ENCODE measurements at places on chromosomes 3 and 15.

GRCh38 chr3:113086560-113087461 is 96.0 kb downstream of the GTPBP8 start:
- DNase-seq = no peak

DNA sequence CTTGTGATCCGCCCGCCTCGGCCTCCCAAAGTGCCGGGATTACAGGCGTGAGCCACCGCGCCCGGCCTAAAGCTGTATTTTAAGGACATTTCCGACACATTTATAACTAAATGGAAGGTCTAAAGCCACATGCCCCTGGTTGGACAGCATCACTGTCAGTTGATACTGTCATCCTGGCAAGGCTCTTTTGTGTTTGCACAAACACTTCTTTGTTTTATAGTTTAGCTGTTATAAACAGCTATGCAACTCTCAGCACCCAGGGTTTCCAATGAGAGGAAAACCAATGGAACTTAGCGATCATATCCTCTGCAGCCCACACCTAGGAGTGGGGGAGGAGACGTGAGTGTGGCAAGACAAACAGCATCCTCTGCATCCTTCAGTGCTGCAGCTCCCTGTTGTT is 19.7 kb downstream of the NIPA1 start:
- DNase-seq = no peak

DNA sequence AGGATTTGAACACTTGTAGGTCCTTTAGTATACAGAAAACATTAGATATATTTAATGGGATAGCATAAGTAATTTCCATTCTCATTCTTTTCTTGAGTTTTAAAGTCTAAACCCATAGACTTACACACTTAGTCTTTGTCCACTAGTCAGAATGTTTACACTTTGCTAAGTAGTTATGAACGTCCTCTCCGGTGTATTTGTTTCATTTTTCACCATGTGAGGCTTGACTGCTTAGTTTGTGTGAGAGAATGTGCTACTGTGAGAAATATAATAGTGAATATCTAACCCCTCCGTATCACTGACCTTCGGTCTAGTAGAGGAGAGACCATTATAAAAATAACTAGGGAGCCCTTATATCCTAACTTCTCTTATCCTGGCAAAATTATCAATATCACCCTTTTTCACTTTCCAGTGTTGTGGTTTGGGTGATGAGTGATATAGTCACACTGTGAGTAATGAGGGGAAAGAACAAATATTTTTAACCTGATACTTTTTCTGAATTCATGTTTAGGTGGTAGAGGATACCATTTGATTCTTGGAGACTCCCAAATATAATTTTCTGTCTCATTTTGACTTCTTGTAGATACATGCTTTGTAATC is 122.4 kb downstream of the UBE2E2 start:
- no peak for DNase-seq

GRCh38 chr3:155871746-155872158 is 1.3 kb downstream of the GMPS start:
- DNase-seq = no peak

GRCh38 chr3:190399677-190400076 is 11.7 kb downstream of the CLDN16 start:
- no peak for DNase-seq

DNA sequence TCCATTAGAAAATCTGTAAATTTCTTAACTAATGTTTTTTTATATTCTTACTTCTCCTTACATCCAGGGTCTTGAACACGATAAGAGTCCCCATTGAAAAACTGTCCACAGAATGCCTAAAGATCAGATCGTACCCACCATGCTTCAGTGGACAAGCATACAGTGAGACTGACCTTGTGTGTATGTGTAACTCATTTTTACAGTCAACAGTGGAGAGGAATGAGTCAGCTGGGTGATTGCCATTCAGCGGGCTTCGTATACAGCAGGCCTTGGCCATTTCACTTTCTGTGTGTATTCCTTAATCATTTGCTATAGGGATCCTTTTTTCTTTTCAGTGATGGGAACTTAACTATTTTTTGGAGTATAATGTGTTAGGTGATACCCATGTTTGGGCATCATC is 10.6 kb downstream of the PARP14 start:
- no peak for DNase-seq

DNA sequence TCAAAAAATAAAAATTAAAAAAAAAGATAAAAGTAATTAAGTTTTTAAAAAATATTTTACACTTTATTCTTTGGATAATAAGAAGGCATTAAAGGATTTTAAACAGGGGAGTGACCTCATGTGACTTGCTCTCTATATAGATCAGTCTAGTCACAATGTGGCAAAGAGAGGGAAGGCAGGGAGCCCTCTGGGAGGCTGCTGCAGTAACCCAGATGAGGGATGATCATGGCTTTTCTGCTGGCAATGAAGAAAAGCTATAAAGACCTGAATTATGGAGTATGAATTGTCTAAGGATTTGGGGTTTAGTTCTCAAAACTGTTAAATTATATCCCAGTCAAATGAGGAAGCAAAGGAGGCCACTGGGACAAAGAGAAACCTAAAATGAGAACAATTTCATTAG is 58.1 kb downstream of the SUMF1 start:
- no peak for DNase-seq

GRCh38 chr3:188941103-188941502 is 230.7 kb upstream of the TPRG1 start:
- DNase-seq = no peak

GRCh38 chr15:90782442-90782841 is 65.3 kb downstream of the BLM start:
- no peak for DNase-seq

- no peak for DNase-seq
Measured at GRCh38 chr3:152121270-152121636, 147.5 kb upstream of the MBNL1 start.

DNA sequence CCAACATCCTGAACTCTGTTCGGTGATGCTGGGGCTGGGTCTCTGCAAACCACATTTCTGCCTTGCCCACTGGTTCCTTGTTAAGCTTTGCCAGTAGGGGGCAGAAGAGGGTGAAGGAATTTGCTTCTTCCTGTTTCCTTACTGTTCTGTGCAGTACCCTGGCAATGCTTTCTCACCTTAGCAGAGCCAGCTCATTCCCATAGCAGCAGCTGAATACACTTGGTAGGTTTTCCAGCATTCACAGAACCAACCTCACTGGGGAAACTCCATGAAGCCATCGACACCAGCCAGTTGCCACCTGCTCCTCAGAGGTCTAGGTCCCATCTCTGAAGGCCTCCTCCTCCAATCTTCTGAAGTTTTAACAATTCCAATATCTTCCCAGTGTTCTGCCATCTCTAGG is 308.4 kb downstream of the PDCD6IP start:
- no peak for DNase-seq

DNA sequence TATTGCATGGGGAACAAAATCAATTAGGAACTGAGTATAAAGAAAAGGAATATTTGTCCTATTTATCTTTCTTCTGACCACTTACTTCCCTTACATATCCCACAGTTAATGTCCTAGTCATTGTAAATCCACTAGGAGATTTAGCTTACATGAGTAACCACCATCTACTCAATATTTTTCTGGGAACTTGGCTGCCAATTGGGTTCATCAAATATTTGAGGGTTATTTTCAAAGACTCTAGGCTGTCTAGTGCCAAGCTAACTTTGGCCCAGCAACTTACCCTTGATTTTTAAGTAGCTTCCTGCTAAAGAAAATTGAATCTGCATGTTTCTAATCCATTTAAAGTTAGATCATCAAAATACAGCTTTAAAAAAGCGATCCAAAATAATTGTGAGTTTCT is 362.5 kb upstream of the EPHA3 start:
- no peak for DNase-seq

DNA sequence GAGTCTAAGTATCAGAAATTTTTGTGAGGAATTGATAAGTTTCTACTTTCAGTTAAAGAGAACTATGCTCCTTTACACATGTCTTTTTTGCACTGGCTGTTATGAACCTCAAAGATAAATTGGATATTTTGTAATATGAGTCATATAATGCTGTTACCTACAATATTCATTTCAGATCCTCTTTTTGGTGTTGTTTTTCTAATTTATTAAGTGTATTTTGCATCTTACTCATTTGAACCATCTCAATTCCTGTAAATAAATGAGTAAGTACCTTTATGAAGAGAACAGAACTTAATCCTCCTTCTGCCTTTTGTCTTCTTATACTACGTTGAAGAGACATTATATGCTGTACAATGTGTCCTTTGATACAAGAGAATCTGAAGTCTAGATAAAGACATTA is 74.4 kb downstream of the ZIC1 start:
- DNase-seq = no peak

GRCh38 chr3:156633335-156633734 is 41.1 kb upstream of the TIPARP start:
- DNase-seq = no peak

DNA sequence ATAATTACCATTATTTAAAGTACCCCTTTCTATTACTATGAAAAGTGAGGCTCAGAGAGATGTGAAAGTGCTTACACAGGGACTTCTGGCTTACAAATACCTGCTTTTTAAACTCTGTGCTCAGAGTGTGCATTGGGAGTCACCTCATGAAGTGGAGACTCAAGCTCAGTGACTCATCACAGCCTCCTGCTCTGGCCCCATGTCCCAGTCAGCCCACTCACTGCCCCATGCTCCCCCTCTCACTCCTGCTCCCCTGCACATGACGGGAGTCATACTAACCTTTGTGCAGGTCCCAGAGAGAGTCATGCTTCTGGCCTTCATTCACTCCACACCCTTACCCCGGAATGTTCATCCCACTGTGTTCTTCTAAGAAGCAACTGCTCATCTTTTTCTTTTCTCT is 20.2 kb downstream of the CCR1 start:
- DNase-seq = no peak

GRCh38 chr15:67967871-67968431 is 86.2 kb upstream of the PIAS1 start:
- no peak for DNase-seq

GRCh38 chr3:14031271-14031670 is 93.4 kb downstream of the CHCHD4 start:
- DNase-seq = no peak

- DNase-seq = no peak
Measured at GRCh38 chr15:48084759-48085590, 35.8 kb upstream of the SLC24A5 start.

DNA sequence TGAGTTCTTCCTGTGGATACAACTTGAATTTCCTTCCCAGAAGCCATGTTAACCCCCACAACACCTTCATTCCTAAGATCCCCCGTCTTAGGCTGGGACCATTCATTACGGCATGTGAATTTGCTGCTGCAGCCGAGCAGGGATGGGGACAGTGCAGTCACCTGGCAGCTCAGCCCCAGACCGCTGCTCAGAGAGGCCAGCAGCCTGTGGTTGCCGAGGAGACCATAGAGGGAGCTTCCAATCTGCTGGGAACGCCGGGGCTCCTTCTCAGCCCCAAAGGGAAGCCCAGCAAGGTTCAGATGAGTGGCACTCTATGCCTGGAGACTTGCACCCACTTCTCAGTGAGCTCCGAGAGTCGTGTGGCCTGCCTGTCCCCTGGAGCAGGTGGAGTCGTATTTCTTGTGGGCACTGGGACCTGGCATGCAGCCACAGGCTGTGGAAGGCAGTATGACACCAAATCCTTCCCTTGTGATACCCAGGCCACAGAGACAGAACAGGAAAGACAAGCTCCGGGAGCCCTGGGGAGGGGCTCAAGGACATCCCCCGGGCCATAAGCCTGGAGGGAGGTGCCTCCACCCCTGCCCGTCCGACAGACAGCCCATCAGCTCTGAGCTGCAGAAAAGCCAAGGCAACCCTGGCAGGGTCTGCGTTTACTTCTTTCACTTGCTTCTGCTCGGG is 167.3 kb downstream of the FAM43A start:
- DNase-seq = no peak

- no peak for DNase-seq
Measured at GRCh38 chr3:26438981-26439884, 183.3 kb upstream of the LRRC3B start.

DNA sequence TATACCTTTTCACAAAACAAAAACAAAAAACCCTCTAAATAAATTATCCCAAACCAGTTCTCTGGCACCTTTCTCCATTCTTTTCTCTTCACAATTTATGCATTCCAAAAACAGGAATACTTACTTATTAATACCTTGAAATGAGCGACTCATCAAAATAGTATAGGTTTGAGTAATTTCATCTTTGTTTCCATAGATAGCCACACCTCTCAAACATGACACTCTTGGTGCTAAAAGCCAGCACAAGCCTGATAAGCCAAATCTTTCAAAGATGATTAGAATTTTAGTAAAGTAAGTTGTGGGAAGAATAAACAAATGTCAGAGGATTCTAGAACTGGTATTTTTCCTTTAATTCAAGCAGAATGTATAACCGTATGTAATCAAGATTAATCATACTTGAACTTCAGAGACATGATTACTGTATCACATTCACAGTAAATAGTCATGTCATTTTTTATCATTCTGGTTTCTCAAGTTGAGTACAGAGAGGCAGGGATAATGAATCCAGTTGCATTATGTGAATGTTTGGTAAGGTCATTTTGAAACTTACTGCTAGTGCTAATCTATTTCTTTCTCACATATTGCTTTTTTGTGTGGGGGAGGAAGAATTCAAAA is 12.1 kb upstream of the WDR5B start:
- no peak for DNase-seq

DNA sequence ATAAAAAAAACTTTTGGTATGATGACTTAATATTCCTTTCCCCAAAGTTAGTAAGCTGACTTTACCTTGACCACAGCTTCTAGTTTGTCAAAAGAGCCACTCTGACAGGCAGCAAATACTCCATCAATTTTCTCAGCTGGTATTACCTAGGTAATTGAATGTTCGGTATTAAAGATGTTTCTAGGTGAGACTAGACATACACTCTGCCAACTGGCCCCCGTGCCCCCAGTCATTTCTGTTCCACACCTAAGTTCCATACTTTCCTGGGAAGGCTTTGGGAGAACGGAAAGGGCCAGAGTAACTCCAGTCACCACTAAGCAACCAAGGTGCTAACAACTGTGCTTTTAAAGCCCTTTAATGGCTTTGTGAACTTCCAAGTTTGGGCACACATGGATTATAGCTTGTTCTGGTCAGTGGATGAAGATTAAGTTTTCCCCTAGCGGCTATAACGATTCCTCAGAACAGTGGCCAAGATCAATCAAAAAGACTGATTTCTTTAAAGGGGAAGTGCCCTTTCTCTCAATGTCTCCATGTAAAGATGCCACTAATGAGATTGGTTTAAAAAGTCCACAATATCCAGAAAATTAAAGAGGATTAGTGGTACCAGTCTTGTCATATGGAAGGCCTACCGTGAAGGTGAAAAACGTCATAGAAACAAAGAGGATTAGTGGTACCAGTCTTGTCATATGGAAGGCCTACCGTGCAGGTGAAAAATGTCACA is 7.0 kb downstream of the EIF4A2 start:
- peak; percentile 24 for DNase-seq

- DNase-seq = peak; percentile 48
Measured at GRCh38 chr3:197501879-197502620, 53.7 kb downstream of the BDH1 start.

DNA sequence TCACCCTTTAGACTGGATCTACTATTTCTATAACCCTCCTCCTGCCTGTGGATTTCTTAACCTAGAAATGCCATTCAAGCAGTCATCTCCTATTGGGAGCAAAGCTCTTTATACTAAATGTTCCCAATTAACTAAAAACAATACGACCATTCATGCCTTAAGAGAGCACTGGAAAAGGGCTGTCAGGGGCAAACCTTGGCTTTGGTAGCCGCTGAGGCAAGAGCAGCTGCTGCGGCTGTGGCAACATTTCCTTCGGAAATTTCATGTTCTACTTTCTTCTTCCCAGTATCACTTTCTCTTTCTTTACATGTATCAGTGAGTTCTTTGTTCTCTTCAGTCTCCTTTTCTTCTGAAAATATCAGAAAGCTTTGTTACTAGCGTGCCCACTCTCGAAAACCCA is 56.3 kb upstream of the CSPG5 start:
- no peak for DNase-seq
